ENCODE measurements at places on chromosomes 6 and 20.

GRCh38 chr6:121247386-121247785 is 86.9 kb downstream of the TBC1D32 start:
- peak; percentile 4 for DNase-seq

GRCh38 chr6:75882734-75883133 is 133.7 kb downstream of the MYO6 start:
- DNase-seq = peak; percentile 88

- DNase-seq = no peak
Observed at GRCh38 chr6:159726255-159726917, 920 bp upstream of the WTAP start.

GRCh38 chr6:132144456-132144855 is 193.3 kb upstream of the CCN2 start:
- DNase-seq = no peak

- peak; percentile 58 for DNase-seq
Observed at GRCh38 chr20:59515013-59515905, 89.1 kb upstream of the PHACTR3 start.
